ENCODE measurements at places on chromosomes 12 and 14. TPM values are rescaled to one million over a fixed set of nuclear protein-coding genes. Genes with fewer than 3 reads are reported as not detected.

M6PR gene
- total RNA-seq: 186 TPM

- peaks cover 8% of the 10 kb centered on the region for H3K27me3 ChIP-seq
- no peak for DNase-seq
- peaks cover 10% of the 10 kb centered on the region for H3K4me1 ChIP-seq
- no peak overlapping the region for H3K27ac ChIP-seq
- no peaks in the 10 kb centered on the region for H3K36me3 ChIP-seq
- no peak overlapping the region for H3K4me3 ChIP-seq
Observed at GRCh38 chr12:56694161-56694560, 6.1 kb upstream of the PTGES3 start.

DNA sequence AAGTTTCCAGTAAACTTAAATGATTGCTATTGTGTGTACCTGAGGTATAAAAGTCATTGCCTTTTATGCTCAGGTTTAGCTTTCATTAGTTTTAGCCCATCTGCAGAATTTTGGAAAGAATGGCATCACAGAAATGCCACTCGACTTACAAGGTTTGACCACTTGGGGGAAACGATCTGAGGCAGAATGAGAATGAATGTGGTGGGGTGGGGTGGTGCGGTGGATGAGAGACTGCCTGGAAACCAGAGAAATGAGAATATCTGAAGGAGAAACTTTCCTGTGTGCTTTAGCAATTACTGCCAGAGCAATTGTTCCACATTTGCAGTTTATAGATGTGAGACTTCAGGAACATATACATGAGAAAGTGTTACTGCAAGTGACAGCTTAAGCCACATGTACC, 225.4 kb upstream of the PDE3A start:
- H3K4me3 ChIP-seq: no peak overlapping the region
- H3K4me1 ChIP-seq: no peaks in the 10 kb centered on the region
- H3K27ac ChIP-seq: no peak overlapping the region
- no peaks in the 10 kb centered on the region for H3K36me3 ChIP-seq
- no peak for DNase-seq

DNA sequence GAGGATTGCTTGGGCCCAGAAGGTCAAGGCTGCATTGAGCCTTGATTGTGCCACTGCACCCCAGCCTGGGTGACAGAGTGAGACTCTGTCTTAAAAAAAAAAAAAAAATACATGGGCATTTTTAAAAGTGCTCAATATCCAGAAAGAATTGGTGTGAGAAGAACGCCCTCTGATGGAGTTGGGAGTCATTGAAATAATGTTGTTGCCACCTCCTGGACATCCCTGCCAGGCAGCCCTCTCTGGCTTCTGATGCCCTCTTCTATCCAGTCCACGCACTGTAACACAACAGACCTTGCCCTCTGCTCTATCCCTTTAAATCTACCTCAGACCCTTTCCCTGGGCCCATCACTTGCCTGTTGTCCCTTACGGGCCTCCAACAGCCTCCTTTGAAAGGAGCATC, 4.9 kb downstream of the PTGDR start:
- peaks cover 13% of the 10 kb centered on the region for H3K4me1 ChIP-seq
- H3K36me3 ChIP-seq: no peaks in the 10 kb centered on the region
- H3K27ac ChIP-seq: no peak overlapping the region
- DNase-seq: peak; percentile 53

- peaks cover 37% of the 10 kb centered on the region for H3K4me1 ChIP-seq
- peak overlapping the region; percentile 7 for H3K27ac ChIP-seq
- DNase-seq: no peak
- H3K27me3 ChIP-seq: peaks cover 4% of the 10 kb centered on the region
- peaks cover 11% of the 10 kb centered on the region for H3K36me3 ChIP-seq
- H3K4me3 ChIP-seq: no peak overlapping the region
Observed at GRCh38 chr12:105336411-105336810, 5.9 kb downstream of the C12orf75 start.

DNA sequence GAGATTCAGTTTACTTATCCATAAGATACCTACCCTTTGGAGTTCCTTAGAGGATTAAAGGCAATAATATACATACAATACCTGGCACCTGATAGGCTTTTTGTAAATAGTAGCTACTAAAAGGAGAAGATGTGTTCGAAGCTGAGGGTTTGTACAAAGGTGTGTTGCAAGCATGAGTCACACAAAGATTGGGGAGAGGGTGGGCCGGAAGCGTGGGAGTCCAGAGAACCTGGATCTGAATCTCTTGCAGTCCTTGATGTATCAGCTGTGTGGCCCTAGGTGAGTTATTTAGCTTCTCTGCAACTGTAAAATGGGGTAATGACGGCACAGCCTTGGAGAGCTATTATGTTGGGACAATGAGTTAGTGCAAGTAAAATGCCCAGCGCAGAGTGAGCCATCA, 61.6 kb upstream of the PSMC1 start:
- no peaks in the 10 kb centered on the region for H3K36me3 ChIP-seq
- no peak for DNase-seq
- H3K27ac ChIP-seq: no peak overlapping the region
- no peaks in the 10 kb centered on the region for H3K4me1 ChIP-seq

KLRC2 gene
- total RNA-seq: not detected

GRCh38 chr12:4353785-4354208, 25.7 kb downstream of the FGF23 start:
- H3K4me1 ChIP-seq: no peaks in the 10 kb centered on the region
- peaks cover 14% of the 10 kb centered on the region for H3K36me3 ChIP-seq
- H3K27ac ChIP-seq: no peak overlapping the region
- no peak for DNase-seq
- no peak overlapping the region for H3K4me3 ChIP-seq

DNA sequence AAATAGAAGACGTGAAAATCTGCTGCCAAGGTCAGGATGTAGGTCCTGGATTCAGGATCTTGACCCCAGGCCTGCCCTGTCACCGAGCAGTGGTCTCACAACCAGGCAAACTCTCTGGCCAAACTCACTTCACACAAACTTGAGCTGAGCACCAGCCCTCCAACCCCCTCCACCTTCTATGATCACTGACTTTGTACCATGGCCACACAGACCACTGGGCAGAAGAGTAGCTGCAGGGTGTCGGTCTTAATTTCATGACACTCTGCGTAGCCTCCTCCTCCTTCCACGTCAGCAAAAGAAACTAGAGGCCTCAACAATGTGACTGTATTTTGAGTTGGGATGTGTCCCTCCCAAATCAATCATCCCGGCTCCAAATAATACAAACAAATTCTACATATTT, 7.2 kb upstream of the TBX3 start:
- peaks cover 41% of the 10 kb centered on the region for H3K27me3 ChIP-seq
- DNase-seq: no peak
- no peak overlapping the region for H3K4me3 ChIP-seq
- H3K27ac ChIP-seq: no peak overlapping the region
- no peaks in the 10 kb centered on the region for H3K36me3 ChIP-seq
- H3K4me1 ChIP-seq: peaks cover 36% of the 10 kb centered on the region

GRCh38 chr12:57983146-57983857, 41.9 kb downstream of the ATP23 start:
- peaks cover 6% of the 10 kb centered on the region for H3K4me1 ChIP-seq
- H3K4me3 ChIP-seq: no peak overlapping the region
- H3K27me3 ChIP-seq: no peaks in the 10 kb centered on the region
- H3K36me3 ChIP-seq: no peaks in the 10 kb centered on the region

Data from endothelial cell (in vitro differentiated cells).